NCI-H2081 treated with DMSO at 0.1 percent for 48 hours (cell line): ENCODE measurements at places on chromosomes 12 and 14.

DNA sequence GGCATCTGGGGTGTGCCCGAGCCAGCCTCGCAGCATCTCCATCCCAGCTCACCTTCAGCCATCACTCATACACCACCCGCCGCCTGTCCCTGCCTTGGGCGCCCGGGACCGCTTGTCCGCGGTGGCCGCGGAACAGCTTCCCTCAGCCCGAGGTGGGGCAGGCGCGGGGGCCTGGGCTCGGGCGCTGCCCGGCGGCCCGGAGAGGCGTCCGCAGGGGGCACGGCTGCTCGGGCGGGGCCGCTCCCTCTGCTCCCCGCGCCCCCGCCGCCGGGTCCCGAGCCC is 430 bp downstream of the SLC41A2 start:
- DNase-seq, result no peak

DNA sequence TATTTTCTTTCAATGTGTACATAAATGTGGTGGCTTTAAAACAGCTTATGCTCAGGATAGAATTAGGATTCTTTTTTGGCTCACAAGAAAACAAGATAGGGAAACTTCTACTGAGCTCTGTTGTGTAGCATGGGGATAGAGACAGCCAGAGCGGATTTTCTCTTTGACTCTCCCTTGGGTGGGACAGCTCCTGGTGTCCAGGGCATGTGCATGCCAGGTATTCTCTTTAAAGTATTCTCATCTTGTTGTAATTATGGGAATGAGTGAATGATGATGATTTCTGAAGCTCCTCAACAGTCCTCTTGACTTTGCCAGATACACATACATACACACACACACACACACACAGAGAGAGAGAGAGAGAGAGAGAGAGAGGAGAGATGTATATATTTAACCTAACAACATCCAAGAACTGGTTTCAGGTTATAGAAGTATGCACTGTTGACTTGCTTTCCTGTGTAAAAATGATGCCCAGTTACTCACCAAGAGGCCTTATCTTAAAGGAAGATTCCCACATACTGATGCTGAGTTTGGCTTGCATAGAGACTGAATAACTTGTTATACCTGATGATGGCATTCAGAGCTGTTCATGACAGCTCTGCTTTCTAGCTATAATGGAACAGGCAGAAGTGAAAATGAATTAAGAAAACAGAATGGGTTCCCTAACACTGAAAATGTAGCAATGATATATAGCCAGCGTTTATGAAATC is 387.5 kb downstream of the EGLN3 start:
- no peak for DNase-seq

GRCh38 chr12:106118-106591 is 39.6 kb downstream of the IQSEC3 start:
- no peak for DNase-seq

DNA sequence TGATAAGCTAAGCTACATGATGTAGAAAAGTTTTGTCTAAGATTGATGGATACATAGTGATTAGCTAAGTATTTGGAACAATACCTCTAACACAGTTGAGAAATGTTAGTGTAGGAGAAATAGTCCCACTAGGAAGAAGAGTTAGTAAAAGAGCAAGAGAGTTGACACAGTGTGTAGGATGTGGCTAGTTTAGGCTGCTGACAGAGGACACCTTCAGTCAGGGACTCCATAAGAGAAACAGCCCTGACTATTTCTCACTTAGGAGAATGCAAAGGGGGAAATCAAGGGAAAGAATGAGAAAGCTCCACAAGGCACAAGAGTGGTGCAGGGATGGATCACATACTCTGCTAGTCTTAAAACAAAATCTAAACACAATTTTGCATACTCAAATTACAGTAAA is 613.7 kb downstream of the SLC16A7 start:
- no peak for DNase-seq

- DNase-seq, result no peak
These were observed 3.9 kb upstream of the KRT79 start for GRCh38 chr12:52837781-52838608.
